ENCODE measurements at places on chromosomes 3 and 15.

DNA sequence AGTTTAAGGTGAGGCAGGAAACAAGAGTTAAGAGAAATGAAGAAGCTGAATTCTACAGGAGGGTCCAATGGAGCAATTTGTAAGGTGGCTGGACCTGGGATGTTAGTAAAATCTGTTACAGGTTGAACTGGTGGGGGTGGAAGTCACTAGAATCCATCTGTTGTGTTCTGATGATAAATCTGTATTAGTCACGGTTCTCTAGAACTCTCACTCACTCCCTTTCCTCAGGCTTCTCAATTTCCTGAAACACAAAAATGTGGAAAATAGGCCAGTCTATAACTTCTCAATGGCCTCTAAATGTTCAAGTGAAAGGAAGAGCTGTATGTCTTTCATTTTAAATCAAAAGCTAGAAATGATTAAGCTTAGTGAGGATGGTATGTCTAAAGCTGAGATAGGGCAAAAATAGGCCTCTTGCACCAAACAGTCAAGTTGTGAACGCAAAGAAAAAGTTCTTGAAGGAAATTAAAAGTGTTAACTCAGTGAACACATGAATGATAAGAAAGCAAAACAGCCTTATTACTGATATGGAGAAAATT, 180.2 kb upstream of the CBLB start:
- DNase-seq, result peak; percentile 12

GRCh38 chr3:22141769-22142168, 390.8 kb upstream of the ZNF385D start:
- no peak for DNase-seq

DNA sequence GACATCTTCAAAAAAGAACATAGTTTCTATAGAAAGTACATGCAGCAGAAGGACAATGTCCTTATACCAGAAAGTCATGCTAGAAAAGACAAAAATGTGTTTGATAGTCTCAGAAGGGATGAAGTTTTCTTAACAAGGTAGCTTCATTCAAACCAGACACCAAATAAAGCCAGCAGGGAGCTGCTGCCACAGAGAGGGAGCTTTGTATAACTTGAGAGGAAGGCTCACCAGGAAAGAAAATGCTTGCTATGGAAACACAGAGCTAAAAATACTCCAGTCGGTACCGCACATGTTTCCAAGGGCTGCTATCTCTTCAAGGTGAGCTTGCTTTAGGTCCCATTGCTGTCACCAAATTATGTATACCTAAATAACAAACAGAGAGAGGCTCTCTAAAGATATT, 1074.8 kb upstream of the ALCAM start:
- no peak for DNase-seq

DNA sequence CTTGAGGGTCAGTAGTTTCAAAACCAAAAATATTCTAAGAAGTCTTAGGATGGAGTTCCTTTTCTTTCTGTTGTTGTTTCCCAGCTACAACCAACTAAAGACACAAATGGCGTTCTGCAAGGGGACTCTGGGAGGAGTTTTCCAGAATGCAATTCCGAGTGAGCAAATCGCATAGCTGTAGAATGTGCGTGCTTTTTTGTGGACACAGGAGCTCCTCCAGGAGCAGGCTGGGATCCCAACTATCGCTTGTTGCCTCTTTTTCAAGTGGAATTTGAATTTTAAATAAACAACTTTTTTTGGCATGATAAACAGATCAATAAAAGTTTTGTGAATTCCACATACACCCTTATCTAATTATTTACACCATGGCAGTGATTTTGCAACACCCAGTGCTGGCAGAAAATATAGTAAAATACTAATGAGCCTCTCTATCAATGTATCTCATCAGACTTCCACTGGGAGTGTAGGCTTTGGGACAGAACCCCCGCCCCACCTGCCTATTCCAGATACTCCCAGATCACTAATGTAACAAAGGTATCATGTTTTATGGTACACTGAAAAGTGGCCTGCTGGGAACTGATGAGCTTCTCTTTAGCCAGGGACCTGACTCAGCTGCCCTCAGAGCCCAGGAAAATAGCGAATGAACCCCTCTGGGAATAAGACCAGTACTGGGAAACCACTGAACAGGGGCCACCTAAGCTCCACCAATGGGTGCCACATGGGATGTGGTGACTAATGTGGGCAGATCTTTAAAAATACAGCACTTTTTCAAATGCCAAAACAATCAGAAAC, 66.4 kb downstream of the LMCD1 start:
- DNase-seq, result no peak

- DNase-seq, result no peak
Measured at GRCh38 chr15:77816983-77817382, 184.3 kb upstream of the LINGO1 start.

DNA sequence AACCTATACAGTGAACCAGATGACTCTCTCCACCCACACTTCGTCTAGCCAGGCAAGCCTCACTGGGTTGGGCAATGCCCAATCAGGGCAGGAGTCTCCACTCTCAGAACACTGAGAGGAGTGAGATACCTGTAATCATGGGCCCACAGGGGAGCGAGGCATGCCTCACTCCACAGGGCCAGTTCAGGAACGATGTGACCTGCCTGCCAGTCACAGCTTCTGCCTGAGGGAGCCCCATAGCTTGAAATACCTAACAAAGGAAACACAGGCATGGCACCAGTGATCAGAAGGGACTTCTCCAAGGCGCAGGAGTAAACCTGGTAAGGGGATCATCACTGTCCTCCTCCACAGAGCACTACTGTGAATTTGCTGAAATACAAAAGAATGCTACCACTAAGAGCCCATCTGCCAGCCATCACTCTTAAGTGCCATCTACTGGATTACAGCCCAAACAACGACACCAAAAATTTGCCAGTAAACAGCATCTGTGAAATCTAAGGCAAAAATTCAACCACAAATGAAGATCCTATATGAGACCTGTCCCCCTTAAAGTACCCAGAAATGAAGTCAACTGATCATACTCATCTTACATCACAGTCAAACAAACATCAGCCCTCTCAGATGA, 689.9 kb upstream of the SEMA6D start:
- DNase-seq, result no peak

DNA sequence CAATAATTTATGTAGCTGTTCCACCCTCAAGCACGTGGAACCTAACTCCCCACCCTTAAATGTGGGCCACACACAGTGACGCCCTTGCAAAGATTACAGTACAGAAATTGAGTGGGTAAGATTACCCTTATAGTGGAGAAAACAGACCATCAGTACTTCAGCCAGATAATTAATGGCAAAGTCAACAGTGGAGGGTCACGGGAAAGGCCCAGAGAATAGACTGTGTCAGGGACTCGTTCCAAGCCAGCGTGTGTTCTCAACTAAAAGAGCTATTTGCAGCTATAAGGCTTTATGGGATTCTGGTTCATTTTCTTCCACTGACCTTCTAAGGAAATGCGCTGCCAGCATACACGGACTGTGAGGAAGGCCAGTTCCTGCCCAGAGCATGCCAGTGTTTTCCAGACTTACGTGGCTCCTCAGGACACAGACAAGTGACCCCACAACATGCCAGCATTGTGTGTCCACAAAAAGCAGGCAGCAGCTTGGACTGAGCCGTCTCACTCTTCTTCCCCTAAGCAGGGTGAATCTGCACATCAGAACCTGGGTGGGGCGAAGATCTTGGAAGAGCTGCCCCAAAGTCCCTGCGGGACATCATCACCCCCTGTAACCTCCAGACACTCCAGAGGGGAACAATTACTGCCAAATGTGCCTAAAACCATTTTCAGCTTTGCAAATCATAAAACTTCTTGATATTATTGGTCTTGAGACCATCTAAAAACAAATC, 428.5 kb downstream of the OCA2 start:
- no peak for DNase-seq

GRCh38 chr3:127717357-127718244, 44.8 kb downstream of the ABTB1 start:
- DNase-seq, result no peak

GRCh38 chr3:181565416-181565815, 146.3 kb upstream of the SOX2 start:
- DNase-seq, result no peak

DNA sequence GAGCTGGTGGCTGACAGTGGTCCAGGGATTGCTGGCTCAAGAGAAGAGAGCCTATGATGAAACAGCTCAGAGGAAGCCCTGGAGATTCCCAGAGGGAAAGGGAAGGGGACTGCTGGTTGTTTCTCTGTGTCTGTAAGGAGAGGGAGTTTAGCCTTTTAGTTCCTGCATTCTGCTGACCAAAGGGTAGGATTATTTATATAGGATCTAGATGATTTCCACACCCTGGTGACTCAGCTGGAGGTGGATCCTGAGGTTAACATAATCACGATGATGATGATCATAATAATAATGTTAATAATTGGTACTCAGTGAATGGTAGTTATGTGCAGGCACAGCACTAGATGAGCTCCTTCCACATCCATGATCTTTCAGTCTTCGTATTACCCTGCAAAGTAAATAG, 144.9 kb downstream of the EPHB1 start:
- DNase-seq, result no peak

DNA sequence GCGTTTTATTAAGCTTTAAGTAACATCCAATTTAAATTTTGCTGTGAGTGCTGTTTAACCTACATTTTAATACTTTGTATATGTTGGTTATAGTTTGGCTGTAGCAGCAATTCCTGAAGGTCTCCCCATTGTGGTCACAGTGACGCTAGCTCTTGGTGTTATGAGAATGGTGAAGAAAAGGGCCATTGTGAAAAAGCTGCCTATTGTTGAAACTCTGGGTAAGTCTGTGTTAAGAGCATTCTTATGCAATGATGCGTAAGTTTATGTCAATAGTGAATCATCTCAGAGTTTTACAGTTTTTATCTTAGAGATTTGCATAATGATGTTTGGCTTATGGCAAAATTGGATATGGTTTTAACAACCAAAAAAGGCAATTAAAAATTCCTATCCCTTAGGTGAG, 62.7 kb downstream of the ASTE1 start:
- no peak for DNase-seq

DNA sequence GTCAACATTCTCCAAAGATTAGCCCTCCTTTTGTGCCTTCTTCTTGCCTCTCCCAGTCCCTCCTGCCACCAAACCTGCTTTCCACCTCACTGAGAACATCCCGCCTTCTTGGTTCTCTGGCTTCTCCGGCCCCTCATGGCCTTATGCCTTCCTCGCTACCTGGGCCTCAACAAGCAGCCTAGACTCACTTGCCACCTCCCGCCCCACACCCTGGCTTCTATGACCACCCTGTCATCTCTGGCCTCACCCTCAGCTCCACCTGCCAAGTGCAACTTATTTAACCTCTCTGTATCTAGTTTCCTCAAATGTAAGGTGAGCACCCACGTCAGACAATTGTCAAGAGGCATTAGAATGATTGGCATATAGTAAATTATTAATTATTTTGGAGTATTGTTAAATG, 68.8 kb upstream of the MEX3B start:
- no peak for DNase-seq

DNA sequence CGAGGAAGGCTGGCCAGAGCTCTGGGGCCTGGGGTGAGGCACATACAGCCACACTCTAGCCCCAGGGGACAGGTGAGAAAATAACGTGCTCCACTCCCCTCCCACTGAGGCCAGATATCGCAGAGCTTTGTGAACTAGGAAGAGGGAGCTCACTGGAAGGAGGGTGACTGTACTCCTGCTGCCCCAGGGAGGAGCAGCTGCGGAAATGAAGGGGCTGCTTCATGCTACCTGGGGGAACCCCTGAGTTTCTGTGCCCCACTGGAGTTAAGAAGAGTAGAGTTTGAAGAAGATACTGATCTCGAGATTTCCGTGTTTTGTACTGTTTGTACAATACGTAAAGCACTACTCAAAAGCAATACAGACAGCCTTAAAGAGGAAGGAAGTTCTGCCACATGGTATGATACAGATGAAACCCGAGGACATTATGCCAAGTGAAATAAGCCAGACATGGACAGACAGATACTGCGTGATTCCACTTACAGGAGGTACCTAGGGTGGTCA, 44.6 kb downstream of the CMTM6 start:
- DNase-seq, result peak; percentile 40

- peak; percentile 9 for DNase-seq
Measured at GRCh38 chr3:168025076-168025475, 70.6 kb downstream of the GOLIM4 start.

DNA sequence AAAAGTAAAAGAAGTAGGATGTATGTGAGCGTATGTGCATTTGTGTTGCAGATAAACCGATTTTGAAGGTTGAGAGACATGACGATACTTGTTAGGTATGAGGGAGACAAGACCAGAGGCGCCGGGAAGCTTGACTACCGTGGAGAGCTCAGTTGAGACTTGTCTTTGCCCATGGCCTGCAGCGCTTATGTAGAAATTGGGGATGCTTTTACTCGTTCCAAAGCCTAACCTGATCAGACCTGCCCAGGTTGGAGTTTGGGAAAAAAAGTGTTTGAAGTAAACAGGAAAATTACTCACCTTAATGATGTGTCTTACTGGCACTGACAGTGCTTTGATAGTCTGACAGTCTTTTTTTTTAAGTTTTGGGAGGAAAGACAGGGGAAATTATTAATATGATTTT, 202.8 kb downstream of the TP63 start:
- no peak for DNase-seq

DNA sequence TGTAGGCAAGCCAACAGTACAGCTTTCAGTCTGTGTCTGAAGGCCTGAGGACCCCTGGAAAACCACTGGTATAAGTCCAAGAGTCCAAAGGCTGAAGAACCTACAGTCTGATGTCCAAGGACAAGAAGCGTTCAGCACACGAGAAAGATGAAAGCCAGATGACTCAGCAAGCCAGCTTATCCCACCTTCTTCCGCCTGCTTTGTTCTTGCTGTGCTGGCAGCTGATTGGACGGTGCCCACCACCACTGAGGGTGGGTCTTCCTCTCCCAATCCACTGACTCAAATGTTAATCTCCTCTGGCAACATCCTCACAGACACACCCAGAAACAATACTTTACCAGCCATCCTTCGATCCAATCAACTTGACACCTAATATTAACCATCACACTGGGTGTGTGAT, 59.0 kb upstream of the PDZRN3 start:
- DNase-seq, result no peak

DNA sequence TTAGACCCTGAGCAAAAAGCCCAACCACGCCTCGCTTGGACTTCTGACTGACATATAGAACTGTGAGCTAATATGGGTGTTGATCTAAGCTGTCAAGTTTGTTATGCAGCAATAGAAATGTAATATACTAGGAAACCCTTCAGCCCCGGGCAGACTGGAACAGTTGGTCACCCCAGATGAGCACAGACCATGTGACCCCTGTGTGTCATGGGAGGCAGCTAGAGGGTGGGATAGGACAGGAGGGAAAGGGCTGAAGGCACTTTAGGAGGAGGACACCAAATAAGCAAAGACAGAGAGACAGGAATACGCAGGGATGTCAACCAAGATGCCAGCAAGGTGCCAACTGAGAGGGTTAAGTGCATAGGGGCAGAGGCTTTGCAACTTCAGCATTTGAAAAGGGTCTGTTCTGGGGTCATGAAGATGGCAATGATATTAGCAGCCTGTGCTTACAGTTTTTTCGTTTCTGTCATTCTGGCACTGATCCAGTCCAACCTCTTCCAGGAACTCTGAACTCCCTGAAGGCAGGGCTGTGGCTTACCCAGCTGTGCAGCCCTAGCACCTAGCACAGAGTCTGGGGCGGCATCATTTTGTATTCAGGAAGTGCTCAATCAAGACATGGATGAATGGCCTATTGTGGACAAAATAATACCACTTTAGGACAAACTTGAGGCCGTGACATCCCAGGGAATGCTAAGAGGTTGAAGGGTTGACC, 51.4 kb downstream of the HES1 start:
- DNase-seq, result no peak
